Stimulated activated CD4-positive, alpha-beta T cell treated with anti-CD3 and anti-CD28 coated beads, Interleukin-1b, Interleukin-23, amount 100 ng/mL, for 4 hours (primary cell): ENCODE measurements at places on chromosomes 12 and 14.
A peak's percentile ranks its signal among the peaks of the same experiment; 100 is the strongest.

DNA sequence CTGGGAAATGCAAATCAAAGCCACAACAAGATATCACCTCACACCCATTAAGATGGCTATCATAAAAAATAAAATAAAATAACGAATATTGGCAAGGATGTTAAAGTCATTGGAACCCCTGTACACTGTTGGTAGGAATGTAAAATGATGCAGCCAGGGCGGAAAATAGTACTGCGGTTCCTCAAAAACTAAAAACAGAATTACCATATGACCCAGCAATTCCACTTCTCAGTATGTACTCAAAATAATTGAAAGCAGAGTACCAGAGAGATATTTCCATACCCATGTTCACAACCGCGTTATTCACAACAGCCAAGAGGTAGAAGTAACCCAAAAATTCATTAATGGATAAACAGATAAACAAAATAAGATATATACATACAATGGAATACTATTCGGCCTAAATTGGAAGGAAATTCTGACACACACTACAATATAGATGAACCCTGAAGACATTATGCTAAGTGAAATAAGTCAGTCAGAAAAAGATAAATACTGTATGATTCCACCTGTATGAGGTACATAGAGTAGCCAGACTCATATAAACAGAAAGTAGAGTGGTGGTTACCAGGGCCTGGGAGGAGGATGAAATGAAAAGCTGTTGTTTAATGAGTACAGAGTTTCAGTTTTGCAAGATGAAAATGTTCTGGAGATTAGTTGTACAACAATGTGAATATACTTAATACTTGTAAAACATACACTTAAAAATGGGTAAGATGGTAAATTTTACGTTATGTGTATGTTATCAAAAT, 84.6 kb downstream of the TXNDC16 start:
- no peak for DNase-seq

DNA sequence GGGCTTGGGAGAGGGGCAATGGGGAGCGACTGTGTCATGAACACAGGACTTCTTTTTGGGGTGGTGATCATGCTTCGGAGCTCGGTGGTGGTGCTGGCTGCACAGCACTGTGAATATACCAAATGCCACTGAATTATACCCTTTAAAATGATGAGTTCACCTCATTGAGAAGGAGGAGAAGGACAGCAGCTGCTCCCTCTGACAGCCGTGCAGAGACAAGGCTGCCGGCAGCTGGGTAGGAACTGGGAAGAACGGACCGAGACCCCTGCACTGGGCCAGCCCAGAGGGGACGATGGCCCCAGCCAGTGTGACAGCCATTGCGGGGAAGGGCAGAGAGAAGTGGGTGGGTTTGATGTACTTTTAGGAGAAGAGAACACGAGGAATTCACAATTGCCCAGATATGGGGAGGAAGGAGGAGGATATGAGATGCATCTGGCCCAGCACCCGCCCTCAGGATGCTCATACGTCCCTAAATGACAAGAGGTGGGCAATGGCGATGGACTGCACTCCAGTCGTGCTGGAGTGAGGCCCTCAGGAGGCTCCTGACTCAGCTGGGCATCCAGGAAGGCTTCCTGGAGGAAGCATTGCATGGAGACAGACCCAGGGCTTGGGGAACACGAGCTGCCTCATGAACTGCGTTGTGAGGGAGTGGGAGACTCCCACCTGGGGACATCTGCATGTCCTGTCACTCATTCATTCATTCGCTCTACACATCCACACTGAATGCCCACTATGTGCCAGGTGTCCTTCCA, 64.3 kb upstream of the C14orf180 start:
- DNase-seq: no peak

- DNase-seq: no peak
Measured at GRCh38 chr14:99322731-99323599, 51.0 kb upstream of the BCL11B start.

DNA sequence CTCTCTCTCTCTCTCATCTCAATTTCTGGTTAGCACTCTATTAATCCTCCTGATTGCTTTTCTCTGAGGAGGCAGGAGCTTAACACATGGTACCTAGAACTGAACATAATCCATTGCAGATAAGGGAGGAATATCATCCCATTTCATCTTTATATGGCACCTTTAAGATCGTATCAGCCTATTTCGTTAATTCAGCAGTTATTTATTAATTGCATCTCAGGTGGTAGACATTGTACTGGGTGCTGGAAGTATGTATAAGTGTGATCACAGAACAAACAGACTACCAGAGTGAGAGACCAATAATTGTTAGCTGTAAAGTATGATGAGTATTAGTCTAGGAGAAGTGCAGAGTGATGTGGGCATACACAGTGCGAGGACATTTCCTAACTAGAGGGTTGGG, 39.0 kb downstream of the AKAP6 start:
- DNase-seq: no peak

GRCh38 chr12:78036874-78037273, 206.2 kb downstream of the NAV3 start:
- no peak for DNase-seq

DNA sequence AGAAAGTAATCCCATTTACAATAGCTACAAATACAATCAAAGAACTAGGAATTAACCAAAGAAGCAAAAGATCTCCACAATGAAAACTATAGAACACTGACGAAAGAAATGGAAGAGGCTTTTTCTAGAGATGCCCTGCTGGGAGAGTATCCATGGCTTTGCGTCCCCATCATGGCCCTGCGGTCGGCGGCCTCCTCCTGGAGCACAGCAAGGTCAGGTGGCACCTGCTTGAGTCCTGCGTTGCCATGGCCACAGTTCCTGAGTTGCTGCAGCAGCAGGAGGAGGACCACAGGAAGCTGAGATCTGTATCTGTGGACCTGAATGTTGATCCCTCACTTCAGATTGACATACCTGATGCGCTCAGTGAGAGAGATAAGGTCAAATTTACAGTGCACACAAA, 143.5 kb downstream of the SLC5A8 start:
- no peak for DNase-seq

DNA sequence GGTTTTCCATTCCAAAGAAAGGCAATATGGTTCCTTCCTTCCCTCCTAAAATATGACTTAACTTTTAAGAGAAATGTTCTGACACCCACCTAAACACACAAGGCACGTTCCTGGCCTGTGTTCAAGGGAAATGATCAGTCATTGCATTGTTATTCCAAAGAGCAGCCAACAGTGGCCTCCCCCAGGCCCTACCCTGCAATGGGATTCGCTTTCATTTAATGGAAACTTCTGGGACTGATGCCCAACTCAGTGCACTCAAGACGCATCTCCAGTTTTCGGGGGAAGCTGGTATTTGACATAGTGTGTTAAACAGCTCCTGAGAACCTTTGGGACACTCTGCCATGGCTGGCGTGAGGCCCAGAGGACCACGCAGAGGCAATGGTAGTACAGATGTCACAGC, 65.9 kb downstream of the DDX51 start:
- no peak for DNase-seq

DNA sequence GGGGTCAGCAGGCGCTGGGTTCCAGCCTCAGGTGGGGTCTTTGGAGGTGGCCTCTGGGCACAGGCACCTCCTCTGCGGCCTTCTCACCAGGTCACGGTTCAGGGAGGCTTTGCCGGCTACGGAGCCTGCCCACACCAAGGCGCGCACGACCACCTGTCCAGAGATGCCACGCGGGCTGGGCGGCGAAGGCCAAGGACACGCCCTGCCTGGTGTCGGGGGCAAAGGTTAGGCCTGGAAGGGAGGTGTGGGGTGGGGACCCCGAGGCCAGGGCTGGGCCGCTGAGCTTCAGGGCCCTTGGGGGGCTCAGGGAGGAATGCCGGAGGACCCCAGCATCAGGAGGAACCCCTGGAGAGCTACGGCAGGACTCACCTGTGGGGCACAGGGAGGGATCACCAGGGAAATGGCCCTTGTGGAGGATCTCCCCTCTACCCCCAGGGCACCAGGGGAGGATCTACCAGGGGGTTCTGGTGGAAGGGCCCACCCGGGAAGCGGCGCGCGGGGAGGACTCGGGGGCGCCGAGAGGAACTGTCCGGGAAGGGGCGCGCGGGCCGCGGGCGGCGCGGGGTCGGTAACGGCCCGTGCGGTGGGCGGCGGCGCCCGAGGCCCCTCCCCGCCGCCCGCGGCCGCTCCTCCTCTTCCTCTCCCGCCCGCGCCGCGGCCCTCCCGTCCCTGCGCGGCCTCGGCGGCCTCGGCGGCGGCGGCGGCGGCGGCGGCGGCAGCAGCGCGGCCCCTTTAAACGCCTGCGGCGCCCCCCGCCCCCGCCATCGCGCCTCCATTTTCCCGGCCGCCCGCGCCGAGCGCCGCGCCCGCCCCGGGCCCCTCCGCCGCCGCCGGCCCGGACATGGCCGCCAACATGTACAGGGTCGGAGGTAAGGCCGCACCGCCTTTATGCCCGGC, at the start of gene MTA1:
Gene MTA1 (plus strand): TSS at position 633 of the 897 bp plus-strand sequence. CDS start 209 bp downstream, at position 842.
- peak; percentile 41 for DNase-seq

DNA sequence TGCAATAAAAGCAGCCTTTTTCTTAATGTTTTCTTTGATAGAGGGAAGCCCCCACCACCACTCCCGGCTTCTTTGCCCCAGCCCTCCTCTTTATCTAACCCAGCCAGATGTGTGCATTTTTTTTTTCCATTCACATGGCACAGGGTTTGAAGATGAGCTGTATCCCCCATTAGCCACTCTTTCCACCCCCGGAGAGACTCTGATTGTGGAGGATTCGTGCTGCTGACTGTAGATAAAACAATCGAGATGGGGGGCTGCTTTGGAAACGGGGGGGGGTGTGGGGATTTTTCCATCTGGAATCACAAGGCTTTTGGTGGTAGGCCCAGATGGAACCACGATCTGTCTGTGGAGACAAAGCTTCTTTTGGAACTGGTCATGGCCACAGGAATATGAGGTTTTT, 46.2 kb upstream of the VASH1 start:
- DNase-seq: no peak
